Stimulated activated CD8-positive, alpha-beta memory T cell treated with anti-CD3 and anti-CD28 coated beads, Interleukin-7, amount 100 ng/mL, for 48 hours (primary cell): ENCODE measurements at places on chromosomes 11 and 22.

GRCh38 chr11:37230865-37231264 is 632.8 kb upstream of the RAG2 start:
- DNase-seq = no peak

GRCh38 chr11:62393735-62394134 is 25.1 kb upstream of the SCGB1A1 start:
- DNase-seq = no peak

DNA sequence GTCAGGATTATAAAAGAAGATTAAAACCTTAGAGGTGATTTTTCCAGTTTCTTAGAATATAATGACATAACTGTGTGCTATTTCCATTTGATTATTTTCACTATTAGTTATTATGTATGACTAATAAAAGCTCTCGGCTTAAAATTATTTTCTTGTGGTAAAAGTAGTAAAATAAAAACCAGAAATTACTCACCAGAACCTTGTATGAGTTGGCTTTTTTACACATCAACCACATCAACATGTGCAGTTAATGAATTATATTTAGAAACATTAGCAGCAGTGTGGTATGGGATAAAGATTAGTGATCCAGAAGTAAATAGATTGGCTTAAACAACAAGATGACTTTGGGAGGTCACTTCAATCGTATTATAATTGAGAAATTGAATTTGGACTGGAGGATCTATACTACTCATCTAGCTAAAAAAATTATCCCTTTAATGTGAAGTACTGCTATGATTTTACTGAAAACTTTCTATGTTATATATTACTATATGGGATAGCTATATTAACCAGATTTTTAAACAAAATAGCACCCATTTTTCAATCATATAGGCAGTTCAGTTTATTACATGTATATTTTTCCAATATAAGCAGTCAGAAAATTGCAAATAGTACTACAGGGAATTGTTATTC is 2.8 kb upstream of the BCO2 start:
- no peak for DNase-seq

DNA sequence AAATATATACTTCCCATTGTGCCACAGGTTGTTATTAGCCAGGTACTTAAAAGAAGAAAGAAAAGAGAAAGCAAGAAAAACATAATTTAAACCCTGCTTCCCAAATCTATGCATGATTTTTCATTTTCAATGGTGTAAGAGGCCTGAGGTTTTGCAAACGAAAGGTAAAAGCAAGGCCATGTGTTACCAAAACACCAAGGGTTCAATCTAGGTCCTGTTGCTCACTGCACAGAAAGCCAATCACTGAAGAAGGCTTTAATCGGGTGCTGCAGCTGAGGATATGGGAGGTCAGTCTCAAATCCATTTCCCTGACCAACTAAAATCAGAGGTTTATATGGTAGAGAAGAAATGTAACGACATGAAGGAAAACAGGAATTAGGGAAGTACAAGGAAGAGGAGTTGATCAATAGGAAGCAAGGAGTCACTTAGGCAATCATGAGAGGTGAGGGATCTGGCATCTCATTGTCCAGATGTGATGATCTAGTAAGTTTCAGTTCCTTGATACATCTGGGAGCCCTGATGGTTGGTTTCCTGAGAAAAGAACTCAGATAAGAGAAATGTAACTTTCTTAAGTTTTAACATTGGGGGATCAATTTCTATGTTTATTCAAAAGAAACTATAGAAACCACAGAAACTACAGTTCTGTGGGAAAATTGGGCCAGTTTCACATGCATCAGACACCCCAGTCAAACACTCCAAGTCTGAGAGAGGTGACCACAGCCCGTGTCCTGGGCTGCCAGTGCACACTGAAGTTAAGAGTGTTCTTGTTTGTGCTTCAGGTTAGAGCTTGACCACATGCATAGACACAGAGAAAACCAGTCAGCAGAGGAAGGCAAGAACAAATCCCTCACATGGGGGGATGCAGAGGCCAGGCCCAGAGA is 18.1 kb upstream of the DKK3 start:
- no peak for DNase-seq

- DNase-seq = peak; percentile 57
These were observed 72.8 kb upstream of the KCNQ1OT1 start for GRCh38 chr11:2772544-2773031.

GRCh38 chr11:47234669-47235100 is 13.9 kb downstream of the ACP2 start:
- DNase-seq = no peak

- DNase-seq = no peak
These were observed 1.6 kb downstream of the SLC22A12 start for GRCh38 chr11:64592656-64593055.

GRCh38 chr11:126328444-126328843 is 24.6 kb downstream of the DCPS start:
- DNase-seq = no peak

DNA sequence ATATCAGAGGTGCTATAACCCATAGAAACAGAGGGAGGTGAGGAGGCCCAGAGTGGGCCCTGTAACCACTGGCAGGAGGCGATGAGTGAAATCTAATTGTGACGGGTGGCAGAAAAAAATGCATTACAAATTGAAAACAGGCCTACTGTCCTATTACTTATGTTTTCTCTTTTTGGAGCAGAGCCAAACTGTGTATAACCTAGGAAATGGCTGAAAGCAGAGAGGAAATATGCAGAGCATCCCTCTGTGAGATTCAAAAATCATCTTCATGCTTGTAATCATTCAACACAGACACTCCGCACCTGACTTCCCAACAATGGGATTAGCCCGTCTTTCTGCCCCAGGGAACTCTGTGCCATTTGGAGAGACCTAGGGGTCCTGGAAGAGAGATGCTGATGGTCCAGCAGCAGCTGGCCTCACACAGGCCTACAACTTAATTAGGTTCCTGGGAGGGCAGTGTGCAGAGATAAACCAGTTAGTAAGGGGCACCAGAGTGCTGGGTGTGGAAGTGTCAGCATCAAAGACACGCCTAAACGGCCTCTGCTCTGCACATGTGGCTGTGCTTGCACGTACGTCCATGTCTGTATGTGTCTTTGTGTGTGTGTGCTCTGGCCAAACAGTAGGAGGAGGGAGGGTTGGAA is 41.8 kb downstream of the MAP6 start:
- DNase-seq = no peak

GRCh38 chr11:94423507-94423906 is 22.3 kb upstream of the GPR83 start:
- DNase-seq = no peak

DNA sequence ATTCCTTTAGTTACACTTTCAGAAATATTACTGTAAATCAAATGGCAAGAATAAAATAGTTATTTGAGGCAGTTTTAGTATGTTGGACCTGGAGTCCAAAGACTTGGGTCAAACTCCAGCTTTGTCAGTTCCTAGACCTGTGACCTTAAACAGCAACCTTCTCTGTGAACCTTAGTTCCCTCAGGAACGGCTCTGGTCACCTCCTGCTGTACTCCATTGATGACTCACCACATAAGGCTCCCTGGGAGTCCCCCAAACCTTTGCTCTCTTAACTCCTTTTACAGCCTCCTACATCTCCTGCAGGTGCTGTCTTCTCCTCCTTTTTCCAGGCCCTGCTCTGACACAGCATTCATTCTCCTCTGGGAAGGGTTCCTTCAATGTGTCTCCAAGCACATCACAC is 29.1 kb downstream of the LIMK2 start:
- no peak for DNase-seq

DNA sequence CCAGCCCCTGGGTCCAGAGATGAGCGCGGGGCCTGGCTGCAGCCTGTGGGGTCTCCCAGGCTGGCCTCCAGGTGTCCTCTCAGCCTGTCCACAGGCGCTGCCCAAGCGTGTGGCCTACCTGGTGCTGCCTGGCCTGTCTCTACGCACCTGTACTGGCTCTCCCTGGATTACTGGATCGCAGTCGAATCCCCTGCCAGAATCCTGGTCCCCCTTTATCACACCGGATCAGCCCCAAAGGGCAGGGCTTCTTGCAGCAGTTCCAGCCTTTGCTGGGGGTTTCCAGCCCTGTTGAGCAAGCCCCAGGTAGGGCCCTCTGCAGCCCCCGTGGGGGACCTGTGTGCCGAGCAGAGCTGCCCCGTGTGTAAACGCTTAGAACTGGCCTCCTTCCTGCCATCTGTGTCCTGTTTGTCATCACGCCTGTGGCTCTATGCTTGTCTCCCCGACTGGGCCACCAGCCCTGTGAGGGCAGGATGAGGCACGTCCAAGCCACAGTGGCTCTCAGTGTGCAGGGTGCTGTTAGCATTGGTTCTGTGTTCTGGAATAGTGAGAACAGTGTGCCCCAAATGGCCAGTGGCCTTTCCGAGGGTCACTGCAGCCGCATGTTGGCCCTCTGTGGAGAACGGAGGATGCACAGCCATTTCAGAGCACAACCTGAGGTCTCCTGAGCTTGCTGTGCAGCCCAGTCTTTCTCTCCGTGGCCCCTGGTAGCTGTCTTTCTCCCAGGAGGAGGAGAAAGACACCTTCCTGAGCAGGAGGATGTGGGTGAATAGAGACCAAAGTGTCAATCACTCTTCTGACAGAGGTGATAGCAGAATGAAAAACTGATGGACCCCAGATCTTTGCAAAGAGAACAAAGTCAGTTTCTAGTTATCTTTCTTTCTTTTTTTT is 13.9 kb upstream of the TXNRD2 start:
- DNase-seq = no peak

GRCh38 chr11:1401171-1401445 is 11.4 kb downstream of the BRSK2 start:
- no peak for DNase-seq

- DNase-seq = no peak
These were observed 14.7 kb upstream of the PTS start for GRCh38 chr11:112211536-112211935.

DNA sequence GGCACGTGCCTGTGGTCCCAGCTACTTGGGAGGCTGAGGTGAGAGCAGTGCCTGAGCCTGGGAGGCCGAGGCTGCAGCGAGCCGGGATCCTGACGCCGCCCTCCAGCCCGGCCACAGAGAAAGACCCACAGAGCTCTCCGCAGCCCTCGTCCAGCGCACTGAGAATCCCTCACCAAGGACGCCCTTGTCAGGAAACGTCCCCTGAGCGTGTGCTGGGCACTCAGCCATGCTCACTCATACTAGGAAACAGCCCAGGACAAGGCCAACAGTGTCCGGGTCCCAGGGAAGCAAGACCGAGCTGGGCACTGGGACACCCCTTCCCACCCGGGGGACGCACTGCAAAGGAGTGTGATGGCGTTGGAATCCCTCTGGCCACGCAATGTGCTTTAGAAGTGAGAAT is 14.5 kb downstream of the DEAF1 start:
- DNase-seq = no peak

GRCh38 chr22:22037229-22037628 is 54.6 kb upstream of the TOP3B start:
- no peak for DNase-seq

- DNase-seq = no peak
These were observed 1294.7 kb downstream of the BRD1 start for GRCh38 chr22:48532986-48533385.

DNA sequence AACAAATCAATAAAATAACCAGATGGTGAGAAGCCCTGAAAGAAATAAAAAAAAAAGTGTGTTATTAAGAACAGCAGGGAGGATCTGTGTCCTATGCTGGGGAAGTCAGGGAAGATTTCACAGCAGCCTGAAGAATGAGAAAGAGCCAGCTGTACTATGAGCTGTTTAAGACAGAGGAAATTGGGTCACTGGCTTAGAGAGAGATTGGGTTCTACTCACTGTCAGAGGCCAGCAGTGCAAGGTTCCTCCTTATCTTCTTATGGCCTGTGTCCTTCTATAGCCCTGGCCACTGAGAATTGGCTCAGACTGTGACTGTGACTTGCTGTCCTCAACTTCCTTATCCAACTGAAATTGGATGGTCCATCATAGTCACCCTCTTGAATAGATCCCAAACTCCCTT is 54.8 kb upstream of the FDX1 start:
- DNase-seq = no peak

- DNase-seq = no peak
These were observed 48.5 kb downstream of the WT1 start for GRCh38 chr11:32386770-32387377.

GRCh38 chr22:25475257-25476022 is 89.0 kb upstream of the GRK3 start:
- DNase-seq = no peak

- no peak for DNase-seq
These were observed 20.1 kb upstream of the PEX26 start for GRCh38 chr22:18057568-18058209.

GRCh38 chr11:65429724-65430405 is 7.3 kb downstream of the NEAT1 start:
- DNase-seq = no peak

DNA sequence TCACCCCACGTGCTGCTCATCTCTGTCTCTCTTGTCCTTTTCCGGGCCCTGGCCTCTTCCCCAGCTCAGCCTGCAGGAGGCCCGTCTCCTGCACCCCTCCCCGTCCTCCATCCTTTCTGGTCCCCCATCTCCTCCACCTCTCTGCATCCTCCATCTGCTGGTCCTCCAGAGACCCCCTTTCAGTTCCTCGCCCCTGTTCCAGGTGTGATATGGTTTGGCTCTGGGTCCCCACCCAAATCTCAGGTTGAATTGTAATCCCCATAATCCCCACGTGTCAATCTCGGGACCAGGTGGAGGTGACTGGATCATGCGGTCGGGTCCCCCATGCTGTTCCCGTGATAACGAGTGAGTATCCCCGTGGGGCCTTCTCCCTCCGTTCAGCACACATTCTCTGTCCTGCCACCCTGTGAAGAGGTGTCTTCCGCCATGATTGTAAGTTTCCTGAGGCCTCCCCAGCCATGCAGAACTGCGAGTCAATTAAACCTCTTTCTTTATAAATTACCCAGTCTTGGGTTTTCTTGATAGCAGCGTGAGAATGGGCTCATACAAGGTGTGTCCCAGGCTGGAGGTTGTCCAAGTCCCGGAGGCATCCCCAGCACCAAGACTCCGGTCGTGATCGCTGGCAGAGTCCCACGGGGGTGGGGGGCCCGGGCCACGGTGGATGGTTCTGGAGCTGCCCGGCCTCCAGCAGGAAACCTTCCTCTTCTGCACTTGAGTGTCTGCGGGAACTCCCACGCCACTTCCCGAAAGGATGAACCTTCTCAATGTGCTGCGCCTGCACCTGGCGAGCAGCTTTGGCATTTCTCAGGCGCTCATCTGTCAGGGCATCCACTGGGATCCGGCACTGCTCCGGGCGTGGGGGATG is 29.0 kb upstream of the TOLLIP start:
- DNase-seq = no peak

GRCh38 chr11:100874203-100874602 is 187.1 kb downstream of the ARHGAP42 start:
- DNase-seq = no peak

DNA sequence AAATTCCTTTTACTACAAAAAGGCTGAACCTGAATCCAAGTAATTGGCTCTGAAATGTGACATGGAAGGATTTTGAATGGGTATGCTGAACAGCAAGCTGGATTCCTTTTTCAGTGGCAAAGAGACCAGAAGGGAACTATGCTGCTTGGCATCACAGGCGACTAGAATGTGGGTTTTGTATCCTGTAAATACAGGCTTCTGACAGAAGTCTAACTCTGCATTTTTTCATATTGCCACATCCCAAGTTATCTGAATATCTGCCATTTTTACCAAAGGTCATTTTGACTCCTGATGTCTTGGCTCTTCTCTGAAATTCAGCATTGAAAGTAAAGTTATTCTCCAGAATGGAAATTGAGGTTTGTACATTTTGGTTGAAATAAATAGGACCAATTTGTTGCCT is 145.7 kb downstream of the ARHGAP42 start:
- DNase-seq = no peak

- no peak for DNase-seq
These were observed 23.0 kb downstream of the SIK3 start for GRCh38 chr11:117075186-117075585.
